B cell (primary cell): ENCODE measurements at places on chromosomes 3 and 15. TPM values are rescaled to one million over a fixed set of nuclear protein-coding genes. Genes with fewer than 3 reads are reported as not detected.

DNA sequence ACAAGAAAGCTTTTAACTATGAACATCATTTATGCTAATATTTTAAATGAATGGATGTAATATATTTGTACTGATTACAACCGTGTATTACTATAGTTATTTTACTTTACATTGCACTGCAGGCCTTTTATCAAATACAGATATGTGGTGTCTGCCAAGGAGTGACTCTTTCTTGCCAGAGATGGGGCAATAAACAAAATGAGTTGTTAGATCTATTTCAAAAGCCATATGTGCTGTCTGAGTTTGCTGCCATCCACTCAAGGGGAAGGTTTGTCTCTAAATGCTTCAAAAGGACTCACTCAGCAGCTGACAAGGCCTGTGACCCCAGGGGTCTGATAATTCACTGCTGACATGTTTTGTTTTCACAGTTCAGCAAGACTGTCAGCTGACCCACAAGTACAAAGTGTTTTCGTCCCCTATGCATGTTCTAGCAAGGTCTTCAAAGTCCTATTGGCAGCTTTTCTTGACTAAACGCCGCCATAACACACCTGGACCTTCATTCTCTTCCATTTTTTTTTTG, 41.3 kb upstream of the ZBED2 start:
- no peaks in the 10 kb centered on the region for H3K4me1 ChIP-seq
- no peaks in the 10 kb centered on the region for H3K27me3 ChIP-seq
- H3K4me3 ChIP-seq = no peak overlapping the region
- no peak for DNase-seq
- H3K36me3 ChIP-seq = peaks cover 18% of the 10 kb centered on the region

DNA sequence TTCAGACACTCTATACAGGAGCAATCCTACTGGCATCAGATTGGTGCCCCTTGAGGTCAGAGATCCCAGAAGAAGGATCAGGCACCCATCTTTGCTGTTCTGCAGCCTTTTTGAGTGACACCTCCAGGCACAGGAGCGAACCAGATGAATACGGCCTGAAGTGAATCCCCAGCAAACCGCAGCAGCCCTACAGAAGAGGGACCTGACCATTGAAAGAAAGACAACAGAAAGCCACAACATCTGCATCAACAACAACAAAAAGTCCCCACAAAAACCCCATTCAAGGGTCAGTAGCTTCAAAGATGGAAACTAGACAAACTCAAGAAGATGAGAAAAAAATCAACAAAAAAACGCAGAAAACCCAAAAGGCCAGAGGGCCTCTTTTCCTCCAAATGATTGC, 130.4 kb downstream of the PPM1L start:
- no peaks in the 10 kb centered on the region for H3K36me3 ChIP-seq
- no peak overlapping the region for H3K27ac ChIP-seq
- H3K4me3 ChIP-seq = no peak overlapping the region
- DNase-seq = peak; percentile 8
- H3K4me1 ChIP-seq = no peaks in the 10 kb centered on the region

DNA sequence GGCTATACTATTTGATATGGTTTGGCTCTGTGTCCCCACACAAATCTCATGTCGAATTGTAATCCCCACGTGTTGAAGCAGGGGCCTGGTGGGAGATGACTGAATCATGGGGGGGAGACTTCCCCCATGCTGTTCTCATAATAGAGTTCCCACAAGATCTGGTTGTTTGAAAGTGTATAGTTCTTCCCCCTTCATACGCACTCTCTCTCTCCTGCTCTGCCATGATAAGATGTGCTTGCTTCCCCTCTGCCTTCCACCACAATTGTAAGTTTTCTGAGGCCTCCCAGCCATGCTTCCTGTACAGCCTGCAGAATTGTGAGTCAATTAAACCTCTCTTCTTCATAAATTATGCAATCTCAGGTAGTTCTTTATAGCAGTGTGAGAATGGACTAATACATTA, 290.1 kb upstream of the CHRM5 start:
- peaks cover 2% of the 10 kb centered on the region for H3K27me3 ChIP-seq
- H3K27ac ChIP-seq = no peak overlapping the region
- H3K4me1 ChIP-seq = no peaks in the 10 kb centered on the region
- no peak overlapping the region for H3K4me3 ChIP-seq

DNA sequence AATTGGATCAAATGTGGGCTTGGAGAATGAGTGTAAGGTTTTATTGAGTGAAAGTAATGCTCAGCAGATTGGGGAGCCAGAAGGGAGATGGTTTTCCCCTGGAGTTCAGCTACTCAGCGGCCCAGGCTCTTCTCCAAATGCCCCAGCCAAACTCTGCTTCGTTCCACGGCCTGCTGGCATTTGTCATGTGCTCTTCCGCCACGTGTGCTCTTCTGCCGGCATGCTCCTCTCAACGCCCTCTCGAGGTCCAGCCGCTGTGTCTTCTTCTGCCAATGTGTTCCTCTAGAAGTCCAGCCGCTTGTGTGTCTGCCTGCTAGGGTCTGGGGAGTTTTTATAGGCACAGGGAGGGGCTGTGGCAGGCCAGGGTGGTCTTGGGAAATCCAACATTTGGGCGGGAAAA, 156.8 kb downstream of the RBPMS2 start:
- no peaks in the 10 kb centered on the region for H3K36me3 ChIP-seq
- H3K27me3 ChIP-seq = no peaks in the 10 kb centered on the region
- peaks cover 29% of the 10 kb centered on the region for H3K4me1 ChIP-seq

DNA sequence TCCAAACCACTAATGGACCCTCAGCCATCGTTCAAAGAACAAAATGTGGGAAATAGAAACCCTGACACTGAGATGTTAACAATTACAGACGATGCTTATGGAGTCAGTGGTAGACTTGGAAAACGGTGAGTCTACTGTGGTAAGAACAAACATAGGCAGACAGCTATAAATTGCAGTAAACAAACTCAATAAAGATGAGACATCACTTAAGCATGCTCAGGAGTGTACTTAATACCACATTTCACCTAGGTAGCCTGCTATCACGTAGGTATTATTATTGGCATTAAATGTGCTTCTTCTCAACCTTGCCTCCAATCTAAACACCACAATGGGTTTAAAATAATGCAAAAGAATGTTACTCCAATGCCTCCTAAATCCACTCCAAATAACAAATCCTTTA, 2.5 kb downstream of the OSBPL10 start:
- peaks cover 77% of the 10 kb centered on the region for H3K4me1 ChIP-seq
- no peaks in the 10 kb centered on the region for H3K27me3 ChIP-seq
- DNase-seq = no peak

DNA sequence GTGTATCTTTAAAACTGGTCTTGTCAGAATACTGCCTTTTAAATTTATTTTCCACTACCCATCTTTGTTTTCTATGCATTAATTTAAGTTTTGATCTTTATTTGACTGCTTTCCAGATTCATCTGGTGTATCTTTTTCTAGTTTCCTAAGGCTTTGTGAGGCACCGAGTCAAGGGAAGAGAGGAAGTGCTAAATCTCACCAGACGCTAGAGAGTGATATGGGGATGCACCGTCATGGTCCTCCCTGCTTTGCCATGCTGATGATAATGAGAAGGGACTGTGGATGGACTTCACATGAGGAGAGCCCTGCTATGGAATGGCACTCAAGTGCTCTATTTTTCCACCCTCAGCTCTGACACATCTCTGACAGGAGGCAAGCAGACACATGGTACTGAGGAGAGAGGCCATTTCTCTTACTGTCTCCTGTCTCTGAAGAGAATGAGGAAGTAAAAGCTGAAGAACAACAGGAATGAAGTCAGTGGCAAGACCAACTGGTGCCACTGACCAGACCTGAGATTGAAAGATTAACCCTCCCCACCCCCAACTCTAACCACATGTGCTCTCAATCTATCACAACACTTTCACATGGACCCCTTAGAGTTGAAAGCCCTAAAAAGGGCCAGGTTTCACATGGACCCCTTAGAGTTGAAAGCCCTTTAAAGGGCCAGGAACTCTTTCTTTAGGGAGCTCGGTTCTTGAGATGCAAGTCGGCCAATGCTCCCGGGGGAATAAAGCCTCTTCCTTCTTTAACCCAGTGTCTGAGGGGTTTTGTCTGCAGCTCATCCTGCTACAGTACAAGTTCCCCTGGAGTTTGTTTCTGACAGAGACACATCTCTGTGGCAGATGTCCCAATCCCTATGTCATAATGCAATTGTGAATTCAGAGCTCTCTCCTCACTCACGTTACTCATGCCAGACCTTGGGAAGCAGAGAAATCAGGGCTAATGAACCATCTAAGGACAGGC, at the start of gene IQCF2:
Gene IQCF2, plus strand, starts transcription at position 913 of the 963 bp plus-strand sequence. CDS start 52 bp downstream, outside the sequence.
- no peak within 1 kb of the TSS for H3K27ac ChIP-seq
- H3K4me1 ChIP-seq = no peaks in the 10 kb centered on the region
- DNase-seq = peak; percentile 27
- no peaks in the 10 kb centered on the region for H3K27me3 ChIP-seq
- no peak within 1 kb of the TSS for H3K4me3 ChIP-seq

DNA sequence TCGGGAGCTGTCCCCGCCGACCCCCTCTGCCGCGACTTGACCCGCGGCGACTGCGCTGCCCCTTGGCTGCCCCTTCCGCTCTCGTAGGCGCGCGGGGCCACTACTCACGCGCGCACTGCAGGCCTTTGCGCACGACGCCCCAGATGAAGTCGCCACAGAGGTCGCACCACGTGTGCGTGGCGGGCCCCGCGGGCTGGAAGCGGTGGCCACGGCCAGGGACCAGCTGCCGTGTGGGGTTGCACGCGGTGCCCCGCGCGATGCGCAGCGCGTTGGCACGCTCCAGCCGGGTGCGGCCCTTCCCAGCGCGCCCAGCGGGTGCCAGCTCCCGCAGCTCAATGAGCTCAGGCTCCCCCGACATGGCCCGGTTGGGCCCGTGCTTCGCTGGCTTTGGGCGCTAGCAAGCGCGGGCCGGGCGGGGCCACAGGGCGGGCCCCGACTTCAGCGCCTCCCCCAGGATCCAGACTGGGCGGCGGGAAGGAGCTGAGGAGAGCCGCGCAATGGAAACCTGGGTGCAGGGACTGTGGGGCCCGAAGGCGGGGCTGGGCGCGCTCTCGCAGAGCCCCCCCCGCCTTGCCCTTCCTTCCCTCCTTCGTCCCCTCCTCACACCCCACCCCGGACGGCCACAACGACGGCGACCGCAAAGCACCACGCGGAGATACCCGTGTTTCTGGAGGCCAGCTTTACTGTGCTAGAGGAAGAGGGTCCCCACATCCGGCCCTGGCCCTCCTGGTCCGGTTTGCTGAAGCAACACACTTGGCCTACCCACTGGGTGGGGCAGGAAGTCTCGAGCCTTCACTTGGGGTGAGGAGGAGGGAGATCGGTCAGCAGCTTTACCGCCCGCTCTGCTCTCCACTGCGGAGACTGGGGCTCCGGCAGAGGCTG, at the start of gene RASSF1:
Gene RASSF1, minus strand, starts transcription at position 389 of the 882 bp plus-strand sequence. Its CDS starts 31 bp downstream, at position 358.
- no peaks in the 10 kb centered on the region for H3K36me3 ChIP-seq
- H3K27me3 ChIP-seq = no peaks in the 10 kb centered on the region
- H3K4me3 ChIP-seq = peak within 1 kb of the TSS; percentile 61
- DNase-seq = peak; percentile 70
- peak within 1 kb of the TSS; percentile 98 for H3K27ac ChIP-seq
- peaks cover 62% of the 10 kb centered on the region for H3K4me1 ChIP-seq

GRCh38 chr15:53549697-53550305, 209.7 kb downstream of the WDR72 start:
- no peak for DNase-seq
- no peaks in the 10 kb centered on the region for H3K27me3 ChIP-seq
- no peak overlapping the region for H3K4me3 ChIP-seq

GRCh38 chr3:8660175-8661118, 15.8 kb upstream of the SSUH2 start:
- no peak for DNase-seq
- H3K4me1 ChIP-seq = peaks cover 36% of the 10 kb centered on the region
- no peak overlapping the region for H3K27ac ChIP-seq

GRCh38 chr3:157066335-157067098, 93.4 kb downstream of the CCNL1 start:
- H3K4me1 ChIP-seq = peaks cover 27% of the 10 kb centered on the region
- H3K27me3 ChIP-seq = no peaks in the 10 kb centered on the region
- no peak overlapping the region for H3K4me3 ChIP-seq
- no peak overlapping the region for H3K27ac ChIP-seq

DNA sequence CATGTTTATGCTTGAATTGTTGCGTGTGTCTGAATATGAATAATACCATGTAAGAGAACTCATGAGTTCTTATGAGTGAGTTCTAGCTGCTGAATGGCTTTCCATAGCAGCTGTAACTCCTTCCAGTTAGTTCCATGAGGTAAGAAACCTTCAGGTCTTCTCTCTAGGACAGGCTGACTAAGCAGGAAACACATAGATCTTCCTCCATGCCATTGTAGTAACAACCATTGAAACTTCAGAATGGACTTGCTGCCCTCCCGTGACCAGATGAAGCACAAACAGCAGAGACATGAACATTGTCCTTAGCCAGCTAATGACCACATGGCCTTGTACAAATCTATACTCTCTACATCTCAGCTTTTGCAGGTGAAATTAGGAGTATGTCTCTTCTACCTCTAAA, 200.0 kb downstream of the ZNF385D start:
- no peaks in the 10 kb centered on the region for H3K36me3 ChIP-seq
- DNase-seq = no peak
- no peak overlapping the region for H3K4me3 ChIP-seq

GRCh38 chr3:186254676-186255650, 107.1 kb downstream of the DGKG start:
- peak overlapping the region; percentile 91 for H3K27ac ChIP-seq
- H3K4me1 ChIP-seq = peaks cover 65% of the 10 kb centered on the region
- no peaks in the 10 kb centered on the region for H3K36me3 ChIP-seq

GRCh38 chr3:29754346-29754745, 473.5 kb downstream of the RBMS3 start:
- no peak overlapping the region for H3K4me3 ChIP-seq
- no peaks in the 10 kb centered on the region for H3K36me3 ChIP-seq
- H3K4me1 ChIP-seq = no peaks in the 10 kb centered on the region
- H3K27me3 ChIP-seq = no peaks in the 10 kb centered on the region
- DNase-seq = no peak

GRCh38 chr15:89502867-89503595, 6.6 kb upstream of the RHCG start:
- DNase-seq = no peak
- H3K4me1 ChIP-seq = no peaks in the 10 kb centered on the region

DNA sequence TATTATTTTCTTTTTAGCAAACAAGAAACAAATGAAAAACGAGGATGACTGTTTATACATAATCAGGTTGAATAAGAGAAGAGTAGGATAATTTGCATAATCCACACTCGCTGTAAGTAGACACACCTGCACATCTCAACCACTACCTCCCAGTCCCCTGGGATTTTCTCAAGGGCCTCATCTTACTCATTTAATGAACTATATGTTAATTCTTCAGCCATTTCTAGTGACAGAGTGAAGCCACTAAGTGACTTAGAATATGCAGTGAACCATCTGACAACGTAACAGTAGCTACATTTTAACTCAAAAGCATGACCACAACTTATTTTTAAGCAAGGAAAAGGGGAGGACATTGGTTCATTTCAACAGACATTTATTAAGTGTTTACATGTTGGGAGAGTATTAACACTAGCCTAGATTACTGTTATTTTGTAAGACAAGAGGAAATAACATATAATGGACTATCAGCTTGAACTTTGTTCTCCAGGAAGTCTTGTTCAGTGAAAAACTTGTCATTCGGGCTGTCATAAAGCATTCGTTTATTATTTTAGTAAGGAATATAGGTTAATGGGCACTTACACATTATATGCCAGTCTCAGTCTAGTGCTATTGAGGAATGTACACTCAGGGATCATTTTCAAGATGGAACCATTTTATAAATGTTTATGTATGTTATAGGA, 173.0 kb upstream of the ROBO2 start:
- H3K36me3 ChIP-seq = no peaks in the 10 kb centered on the region
- H3K4me3 ChIP-seq = no peak overlapping the region
- H3K4me1 ChIP-seq = no peaks in the 10 kb centered on the region
- H3K27ac ChIP-seq = no peak overlapping the region
- H3K27me3 ChIP-seq = no peaks in the 10 kb centered on the region
- no peak for DNase-seq

WDR93 gene
- total RNA-seq = 0.12 and 0.29 TPM in 2 replicates

AGBL1 gene
- not detected in 2 replicates for total RNA-seq

BSN gene
- 0.20 and 0.24 TPM in 2 replicates for total RNA-seq

HTR3D gene
- not detected in 2 replicates for total RNA-seq

DPPA2 gene
- not detected in 2 replicates for total RNA-seq
